Fibroblast of villous mesenchyme (primary cell): ENCODE measurements at places on chromosomes 11 and 22. TPM values are rescaled to one million over a fixed set of nuclear protein-coding genes. Genes with fewer than 3 reads are reported as not detected.

The GLB1L2 gene
- total RNA-seq = under 0.01 TPM in 1 of 2 replicates, not detected in the other

The VWCE gene
- 1.3 and 2.2 TPM in 2 replicates for total RNA-seq

DNA sequence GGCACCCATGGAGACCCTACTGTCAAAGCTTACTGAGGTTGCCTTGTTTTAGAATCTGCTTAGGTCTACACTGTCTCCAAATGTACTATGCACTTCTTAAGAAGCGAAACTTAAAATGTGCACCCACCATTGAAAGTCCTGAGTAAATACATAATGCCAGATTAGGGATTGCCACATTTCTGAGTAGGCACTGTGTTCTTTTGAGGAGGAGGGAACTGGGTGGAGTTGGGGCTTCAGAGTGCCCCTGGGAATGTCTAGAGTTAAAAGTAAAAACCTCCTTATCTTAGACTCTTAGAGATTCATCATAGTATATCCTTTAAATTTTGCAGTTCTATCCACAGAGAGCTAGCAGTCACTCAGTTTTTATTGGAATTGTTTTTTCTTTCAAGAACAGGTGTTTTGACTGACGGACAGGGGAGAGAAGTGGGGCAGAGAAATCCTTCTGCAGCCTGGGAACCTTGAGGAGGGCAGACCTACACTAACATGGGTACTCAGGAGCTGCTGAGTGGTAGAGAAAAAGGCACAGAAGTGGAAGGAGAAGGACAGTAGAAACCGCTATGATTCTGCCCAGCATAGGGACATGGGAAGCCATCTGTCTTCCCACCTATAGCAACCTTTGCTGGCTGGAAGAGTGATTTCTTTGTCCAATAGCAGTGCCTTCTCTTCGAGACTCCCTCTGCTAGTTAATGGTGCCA, 33.4 kb upstream of the MICAL2 start:
- peak; percentile 89 for DNase-seq

GRCh38 chr11:45665206-45665932, at the start of gene CHST1:
Gene CHST1, minus strand, starts transcription at chr11:45665622. Its CDS starts 14,699 bp downstream, at chr11:45650923.
- DNase-seq = peak; percentile 12

- DNase-seq = peak; percentile 3
These were observed 712.4 kb downstream of the TBC1D22A start for GRCh38 chr22:47474895-47475294.

DNA sequence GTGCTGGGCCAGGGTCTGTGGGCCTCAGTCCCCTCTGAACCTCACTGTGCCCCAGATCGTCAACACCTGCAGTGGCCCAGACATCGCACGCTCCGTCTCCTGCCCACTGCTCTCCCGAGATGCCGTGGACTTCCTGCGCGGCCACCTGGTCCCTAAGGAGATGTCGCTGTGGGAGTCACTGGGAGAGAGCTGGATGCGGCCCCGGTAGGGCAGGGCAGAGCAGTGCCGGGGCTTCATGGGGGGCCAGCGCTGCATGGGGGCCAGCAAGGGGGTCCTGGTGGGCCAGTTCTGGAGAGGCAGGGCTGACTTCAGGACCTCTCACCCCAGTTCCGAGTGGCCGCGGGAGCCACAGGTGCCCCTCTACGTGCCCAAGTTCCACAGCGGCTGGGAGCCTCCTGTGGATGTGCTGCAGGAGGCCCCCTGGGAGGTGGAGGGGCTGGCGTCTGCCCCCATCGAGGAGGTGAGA, 16.3 kb downstream of the EPS8L2 start:
- no peak for DNase-seq

DNA sequence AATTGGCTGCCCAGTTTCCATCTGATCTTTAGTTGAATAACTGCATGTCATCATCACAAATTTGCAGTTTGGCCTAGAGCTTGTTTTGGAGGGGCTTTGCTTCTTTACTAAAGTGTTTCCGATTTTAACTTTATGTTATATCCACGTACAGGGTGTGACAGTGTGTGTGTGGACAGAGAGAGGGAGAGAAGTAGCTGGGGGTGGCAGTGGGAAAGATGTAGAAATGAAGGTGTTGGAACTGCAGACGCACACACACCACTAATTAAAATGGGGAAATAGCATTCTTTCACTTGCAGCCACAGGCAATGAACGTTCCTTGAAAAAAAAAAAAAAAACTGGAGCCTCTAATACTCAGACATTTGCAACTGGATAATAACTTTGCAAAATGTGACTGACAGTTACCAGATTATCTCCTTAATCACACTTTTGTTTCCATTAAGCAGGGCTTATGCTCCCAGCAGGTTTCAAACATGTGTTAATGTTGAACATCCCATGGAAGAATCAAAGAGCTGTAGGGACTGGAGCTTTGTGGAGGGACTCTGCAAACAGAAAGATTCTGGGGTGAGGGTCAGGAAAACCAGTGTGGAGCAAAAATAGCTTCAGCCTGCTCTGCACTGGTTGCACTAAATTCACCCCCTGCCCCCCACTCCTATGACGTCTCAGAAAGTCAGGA, 238.1 kb upstream of the TENM4 start:
- no peak for DNase-seq

DNA sequence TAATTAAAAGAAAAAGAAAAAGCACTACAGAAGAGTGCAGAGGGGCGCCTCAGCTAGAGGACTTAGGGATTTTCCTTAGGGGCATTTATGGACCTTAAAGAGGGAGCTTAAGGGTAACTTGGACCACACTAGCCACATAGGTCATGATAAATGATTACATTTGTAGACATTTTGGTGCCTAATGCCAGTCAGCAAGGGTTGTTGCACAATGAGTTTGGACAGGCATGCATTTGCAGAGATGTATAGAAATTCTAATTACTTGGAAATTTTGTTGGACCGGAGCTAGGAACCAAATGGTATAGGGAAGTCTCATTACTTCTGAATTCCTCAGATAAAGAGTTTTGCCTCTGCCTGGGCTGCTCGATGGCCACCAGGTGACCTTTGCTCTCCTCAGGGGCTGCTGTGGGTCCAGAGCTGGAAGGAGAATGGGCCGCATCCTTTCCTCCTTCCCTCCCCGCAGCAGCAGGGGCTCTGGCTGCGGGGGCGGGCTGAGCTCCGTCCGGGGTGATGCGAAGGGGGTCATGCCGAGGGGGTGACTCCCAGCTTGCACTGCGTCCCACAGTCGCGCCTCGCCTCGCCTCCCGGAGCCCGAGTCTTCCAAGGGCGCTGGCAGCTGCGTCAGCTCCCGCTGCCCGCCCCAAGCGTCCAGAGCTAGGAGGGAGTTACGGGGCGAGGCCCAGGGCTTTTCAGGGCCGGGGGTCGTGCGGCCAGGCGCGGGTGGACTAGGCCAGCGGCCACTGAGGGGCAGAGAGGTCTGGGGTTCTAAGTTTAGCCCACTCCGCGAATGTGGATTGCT, 20.3 kb upstream of the MALAT1 start:
- peak; percentile 71 for DNase-seq

GRCh38 chr11:122772945-122773344, 65.4 kb upstream of the CRTAM start:
- peak; percentile 55 for DNase-seq

DNA sequence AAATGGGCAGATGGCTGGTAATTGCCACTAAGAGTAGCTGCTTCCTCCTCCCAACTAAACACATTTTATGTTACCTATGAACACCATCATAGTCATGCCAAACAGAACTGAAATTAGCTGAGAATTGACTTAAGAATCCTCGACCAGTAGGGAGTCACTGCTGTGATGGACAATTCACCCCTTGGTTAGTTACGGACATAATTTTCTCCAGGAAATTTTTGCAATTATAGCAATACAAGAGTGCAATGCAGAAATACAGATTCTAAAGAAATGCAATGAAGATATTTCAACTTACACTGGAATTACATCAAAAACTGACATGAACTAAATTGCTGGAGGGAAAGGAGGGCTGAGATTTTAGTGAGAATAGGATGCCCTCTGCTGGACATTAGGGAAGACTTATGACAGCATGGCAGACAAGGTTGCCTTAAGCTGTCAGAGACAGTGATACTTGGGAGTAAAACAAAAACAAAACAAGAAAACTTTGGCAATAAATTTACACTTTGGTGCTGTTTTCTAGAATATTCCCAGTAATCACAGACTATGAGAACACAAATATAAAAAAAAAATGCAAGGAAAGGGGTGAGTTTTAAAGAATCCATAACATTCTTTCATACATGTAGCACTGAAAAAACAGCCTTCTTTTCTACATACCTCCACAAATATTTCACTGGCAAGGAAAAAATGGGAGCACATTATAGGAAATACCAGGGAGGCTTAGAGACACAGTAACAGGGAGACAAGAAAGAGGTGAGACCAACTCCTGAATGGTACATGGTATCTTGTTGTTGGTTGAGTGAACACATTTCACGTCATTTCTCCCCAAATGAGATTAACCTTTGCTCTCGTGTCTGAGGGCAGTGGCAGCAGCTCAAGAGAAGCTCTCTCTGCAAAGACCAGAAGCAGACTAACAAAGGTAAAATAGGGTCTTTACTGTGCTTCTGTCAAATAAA, 11.2 kb upstream of the PPP2R1B start:
- peak; percentile 84 for DNase-seq

DNA sequence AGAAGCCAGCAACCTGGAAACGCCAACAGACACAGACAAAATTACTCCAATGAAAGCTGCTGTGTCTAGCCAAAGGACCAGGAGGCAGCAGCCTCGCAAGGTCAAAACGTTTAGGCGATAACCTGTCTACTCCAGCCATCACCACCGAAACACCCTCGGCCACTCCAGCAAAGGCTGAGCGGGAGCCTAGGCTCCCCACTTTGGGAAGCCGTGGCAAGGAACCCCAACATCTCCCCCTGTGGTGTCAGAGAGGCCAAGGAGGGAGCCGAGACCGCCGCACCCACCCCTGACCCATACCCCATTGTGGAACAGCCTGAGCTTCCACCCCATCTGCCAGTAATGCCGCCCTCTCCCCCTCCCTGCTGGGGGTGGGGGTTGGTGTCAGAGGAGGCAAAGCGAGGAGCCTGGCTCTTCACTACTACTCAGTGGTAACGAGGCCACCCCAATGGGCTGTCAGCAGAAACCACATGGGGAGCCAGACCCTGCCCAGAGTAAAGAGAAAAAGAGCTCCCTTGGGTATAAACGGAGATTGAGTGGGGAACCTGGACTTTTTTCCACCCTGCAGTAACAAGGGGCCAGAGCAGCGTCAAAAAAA, 33.9 kb upstream of the SEPTIN5 start:
- no peak for DNase-seq

DNA sequence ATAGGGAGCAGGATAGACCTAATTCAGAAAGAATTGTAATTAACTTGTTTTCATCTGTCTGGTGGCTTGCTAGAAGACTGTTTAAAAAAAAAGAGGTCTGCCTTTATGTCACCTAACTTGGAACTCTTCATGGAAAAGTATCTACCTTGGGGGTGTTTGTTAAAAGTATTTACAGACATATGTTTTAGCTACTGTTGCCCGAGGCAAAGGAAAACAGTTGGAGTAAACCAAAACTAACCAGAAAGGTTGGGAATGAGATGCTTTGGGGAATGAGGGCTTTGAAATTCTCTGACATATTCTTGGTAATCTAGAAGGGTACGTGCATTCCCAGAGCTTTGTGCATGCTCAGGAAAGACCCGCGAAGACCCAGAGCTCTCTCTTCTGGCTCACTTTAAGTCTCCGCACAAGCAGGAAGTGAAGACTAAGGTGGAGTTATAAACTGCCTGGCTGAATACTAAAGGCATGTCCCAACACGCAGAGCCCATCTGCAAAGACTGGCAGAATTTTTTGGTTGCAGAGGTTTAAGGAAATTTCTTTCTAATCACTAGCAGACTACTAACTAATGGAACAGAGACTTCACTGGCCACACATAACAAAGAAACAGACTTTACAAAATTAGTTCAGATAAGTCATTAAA, 33.2 kb downstream of the HIKESHI start:
- DNase-seq = peak; percentile 26

DNA sequence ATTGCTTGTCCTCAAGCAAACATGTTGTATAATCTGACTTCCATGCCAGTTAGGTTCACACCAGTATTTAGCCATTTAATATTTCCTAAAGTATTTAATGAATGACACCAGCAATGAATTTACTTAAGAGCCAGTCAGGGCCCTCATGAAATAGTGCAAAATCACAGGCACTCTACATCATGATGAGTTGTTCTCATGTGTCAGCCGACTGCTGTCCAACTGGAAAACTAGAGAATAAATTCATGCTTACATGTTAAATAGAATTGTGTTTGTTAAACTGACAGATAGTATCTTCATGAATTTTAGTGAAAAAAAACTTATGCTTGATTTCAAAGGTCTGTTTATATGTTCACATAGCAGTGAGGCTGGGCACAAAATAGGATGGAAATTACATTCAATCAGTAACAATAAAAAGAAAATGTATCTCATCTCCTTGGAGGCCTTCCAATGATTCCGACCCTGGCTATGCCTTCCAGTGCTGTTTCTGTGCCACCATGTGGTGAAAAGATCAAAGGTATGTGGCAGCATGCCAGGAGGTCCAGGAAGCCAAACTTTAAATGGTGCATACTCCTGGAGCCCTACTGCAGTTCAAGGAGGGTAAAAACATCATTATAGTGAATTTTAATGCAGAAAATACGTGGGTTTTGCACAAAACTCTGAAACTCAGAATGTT, 45.2 kb downstream of the CTSC start:
- DNase-seq = no peak

DNA sequence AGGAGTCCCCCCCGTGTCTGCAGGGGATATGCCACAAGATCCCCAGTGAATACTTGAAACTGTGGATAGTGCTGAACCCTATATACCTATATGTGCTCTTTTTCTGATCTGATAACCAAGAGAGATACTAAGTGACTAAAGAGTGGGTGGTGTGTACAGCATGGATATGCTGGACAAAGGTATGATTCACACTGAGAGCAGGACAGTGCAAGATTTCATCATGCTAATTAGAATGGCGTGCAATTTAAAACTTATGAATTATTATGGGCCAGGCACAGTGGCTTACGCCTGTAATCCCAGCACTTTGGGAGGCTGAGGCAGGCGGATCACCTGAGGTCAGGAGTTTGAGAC, 90.2 kb upstream of the ALKBH3 start:
- no peak for DNase-seq

- no peak for DNase-seq
These were observed 333.1 kb downstream of the TBC1D22A start for GRCh38 chr22:47095395-47096122.

GRCh38 chr22:35863432-35863831, 145.8 kb downstream of the APOL5 start:
- no peak for DNase-seq

GRCh38 chr11:57777969-57778317, 16.3 kb downstream of the CTNND1 start:
- DNase-seq = peak; percentile 56

GRCh38 chr11:9313648-9314290, 624 bp downstream of the TMEM41B start:
- peak; percentile 33 for DNase-seq
